ENCODE measurements at places on chromosomes 4 and X.

DNA sequence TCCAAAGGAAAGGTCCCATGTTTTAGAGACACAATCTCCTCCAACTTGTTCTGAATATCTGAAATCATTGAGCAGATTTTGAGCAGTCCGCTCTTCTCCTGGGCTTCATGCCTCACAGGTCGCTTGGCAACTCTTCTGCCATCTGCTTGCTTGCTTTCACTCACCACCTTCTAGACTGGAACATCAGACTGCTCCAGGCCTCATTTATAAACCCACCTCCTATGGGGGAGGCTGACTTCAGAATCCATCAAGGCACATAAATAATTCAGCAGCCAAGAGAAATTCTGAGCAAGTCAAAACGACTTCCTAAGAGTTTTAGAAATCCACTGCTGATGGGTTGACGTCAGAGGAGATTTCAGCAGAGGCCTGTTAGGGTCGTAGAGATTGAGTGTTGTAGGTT, 64.1 kb downstream of the FAM184B start:
- DNase-seq, result no peak

DNA sequence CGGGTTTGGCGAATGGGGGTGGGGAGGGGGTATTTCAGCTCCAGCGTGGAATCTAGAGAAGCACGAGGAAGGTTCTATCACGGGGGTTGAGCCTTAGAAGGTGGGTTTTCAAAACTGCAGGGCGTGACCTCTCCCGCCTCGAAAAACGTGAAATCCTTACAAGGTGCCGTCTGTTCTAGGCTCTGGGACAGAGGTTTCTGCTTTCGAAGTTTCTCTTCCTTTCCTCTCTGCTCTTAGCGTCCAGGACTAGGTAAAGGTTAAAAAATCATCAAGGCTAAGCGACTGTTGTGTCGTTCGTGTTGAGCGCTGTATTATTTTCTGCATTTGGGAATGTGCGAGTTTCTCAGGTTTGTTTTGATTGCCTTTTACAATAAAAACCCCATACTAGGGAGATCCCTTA, 1.1 kb downstream of the FHL1 start:
- no peak for DNase-seq

DNA sequence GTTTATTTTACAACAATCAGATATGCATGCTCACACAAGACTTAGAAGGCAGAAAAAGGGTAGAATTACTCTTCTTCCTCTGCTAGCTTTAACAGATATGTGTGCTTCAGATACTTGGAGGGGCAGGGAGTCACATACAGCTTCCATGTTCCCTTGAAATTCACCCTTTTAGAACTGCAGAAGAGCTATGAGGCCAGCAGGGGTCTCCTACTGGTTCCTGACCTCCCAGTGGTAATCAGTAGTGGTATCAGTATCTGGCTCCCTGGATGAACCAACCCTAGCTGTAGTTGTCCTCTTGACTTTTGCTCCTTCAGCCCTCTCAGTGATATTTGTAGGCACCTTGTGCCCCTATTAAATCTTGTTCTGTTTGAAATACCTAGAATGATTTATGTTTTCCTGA, 81.5 kb downstream of the RCHY1 start:
- DNase-seq, result no peak

DNA sequence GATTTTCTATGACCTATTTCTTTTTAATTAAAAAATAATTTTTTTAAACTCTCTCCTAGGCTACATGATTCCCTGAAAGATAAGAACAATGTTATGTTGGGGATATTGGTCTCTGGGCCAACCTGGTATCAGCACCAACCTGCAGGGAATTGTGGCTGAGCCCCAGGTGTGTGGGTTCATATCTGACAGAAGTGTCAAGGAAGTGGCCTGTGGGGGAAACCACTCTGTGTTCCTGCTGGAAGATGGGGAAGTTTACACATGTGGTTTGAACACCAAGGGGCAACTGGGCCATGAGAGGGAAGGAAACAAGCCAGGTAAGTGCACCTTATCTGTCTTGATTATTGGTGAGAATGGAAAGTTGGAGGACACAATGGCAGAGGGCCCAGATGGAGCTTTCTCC, 13.5 kb downstream of the HERC3 start:
- no peak for DNase-seq

DNA sequence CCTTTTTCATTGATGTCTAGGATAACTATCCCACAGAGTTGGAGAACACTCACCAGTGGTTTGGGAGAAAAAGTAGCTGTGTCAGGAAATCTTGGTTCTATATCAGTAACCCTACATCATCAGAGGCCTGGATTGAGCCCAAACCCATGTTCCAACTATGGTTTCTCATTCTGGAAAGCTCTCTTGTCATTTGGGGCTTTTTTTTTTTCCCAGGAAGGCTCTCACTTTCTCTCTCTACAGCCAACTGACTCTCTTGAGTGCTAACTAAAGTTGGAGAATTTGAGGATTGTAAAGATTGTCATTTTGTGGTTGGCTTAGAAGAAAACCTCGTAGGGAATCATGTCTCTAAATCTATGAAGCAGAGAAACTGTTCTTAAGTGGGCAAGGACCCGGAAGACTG, 228.2 kb upstream of the DIPK2B start:
- DNase-seq, result no peak

DNA sequence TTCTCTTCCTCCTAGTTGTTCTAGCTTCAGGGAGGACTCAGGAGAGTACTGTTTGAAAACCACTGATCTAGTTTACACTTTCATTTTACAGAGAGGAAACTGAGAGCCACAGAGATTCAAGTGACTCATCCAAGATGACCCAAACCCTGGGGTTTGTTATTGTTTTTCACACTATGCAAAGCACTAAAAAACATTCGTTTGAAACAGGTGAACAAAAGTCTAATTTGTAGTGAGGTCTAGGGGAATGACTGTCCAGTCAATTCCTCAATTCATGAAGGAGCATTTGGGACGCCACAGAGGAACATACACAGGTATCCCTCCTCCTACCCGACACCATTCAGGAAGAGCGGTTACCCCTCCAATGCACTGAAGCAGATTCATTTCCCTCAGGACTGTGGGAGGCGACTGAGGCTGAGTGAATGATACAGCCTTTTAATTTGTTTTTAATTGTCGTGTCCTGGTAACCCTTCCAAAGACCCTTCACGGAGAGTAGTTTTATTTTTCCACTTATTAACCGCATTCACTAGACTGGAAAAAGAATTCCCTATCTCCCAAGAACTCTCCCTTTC, 30.3 kb downstream of the TLR10 start:
- no peak for DNase-seq

- no peak for DNase-seq
Measured at GRCh38 chr4:80614319-80614718, 278.8 kb downstream of the CFAP299 start.
